ENCODE measurements at places on chromosomes 6 and 20.

- DNase-seq, result no peak
Measured at GRCh38 chr6:151181706-151182363, 57.9 kb upstream of the AKAP12 start.

DNA sequence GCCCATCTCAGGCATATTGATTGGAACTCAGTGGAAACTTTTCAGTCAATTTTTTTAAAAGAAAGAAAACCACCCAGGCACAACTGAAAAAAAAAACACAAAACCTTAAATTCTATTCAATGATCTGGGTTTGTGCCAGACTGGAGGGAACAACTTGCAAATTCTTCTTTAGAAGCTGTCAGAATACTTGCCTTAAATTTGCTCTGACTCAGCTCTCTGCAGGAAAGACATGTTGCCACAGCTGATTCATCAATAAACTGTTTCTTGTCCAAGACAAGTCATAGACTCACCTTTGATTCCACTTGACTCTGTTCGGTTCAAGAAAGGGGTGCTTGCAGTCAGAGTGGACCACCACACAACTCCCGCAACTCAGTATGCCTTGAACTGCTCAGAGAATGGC, 117.8 kb upstream of the F13A1 start:
- DNase-seq, result no peak

- DNase-seq, result no peak
Measured at GRCh38 chr20:62183426-62184142, 756 bp downstream of the MTG2 start.

DNA sequence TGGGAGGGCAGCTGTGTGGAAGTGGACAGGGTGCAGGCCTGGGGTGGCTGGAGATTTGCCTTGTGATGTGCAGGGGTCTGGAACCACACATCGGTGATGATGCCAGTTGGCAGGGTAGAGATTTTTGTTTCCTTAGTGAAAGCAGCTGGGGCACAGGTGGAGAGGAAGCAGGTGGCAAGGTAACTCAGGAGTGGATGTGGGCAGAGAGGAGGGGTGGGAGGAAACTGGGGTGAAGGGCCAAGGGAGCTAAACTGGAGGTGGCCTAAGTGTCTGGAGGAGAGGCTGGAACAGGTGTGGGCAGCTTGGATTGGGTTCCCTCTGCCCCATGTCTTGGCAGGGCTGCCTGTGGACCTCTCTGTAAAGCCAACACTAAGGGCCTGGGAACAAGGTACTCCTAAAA, 4.7 kb upstream of the SCUBE3 start:
- no peak for DNase-seq

GRCh38 chr6:87203448-87204023, 48.2 kb downstream of the ZNF292 start:
- no peak for DNase-seq

DNA sequence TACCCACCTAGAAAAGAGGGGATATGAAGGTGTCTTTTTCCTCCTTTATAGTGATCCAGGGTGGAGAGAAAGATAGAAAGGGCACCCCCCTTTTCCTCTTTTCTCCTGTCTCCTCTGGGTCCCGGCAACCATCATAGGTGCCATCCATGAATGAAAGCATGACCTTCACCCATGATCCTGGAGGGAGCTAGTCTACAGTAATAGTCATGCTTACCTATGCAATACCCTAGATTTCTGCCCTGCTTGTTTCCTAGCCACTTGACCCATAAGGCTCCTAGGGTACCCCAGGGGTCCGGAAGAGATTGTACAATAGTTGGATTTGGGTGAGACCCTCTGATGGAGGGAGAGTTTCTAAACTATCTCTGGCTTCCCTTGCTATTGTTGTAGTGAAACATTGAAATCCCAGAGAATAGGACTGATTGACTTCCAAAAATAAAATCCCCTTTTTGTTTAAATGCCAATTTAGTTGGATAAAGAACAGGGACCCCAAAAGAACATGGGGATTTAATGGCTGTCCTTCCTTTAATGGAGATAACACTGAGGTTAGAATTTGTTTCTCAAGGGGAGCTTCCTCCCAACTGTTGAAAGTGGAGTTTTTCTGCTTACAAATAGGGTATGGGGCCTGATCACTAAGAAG, 366.8 kb upstream of the KHDRBS2 start:
- DNase-seq, result no peak

- no peak for DNase-seq
Measured at GRCh38 chr6:151005896-151006632, 140.6 kb downstream of the MTHFD1L start.

- no peak for DNase-seq
Measured at GRCh38 chr6:127202676-127203075, 64.0 kb upstream of the RNF146 start.

DNA sequence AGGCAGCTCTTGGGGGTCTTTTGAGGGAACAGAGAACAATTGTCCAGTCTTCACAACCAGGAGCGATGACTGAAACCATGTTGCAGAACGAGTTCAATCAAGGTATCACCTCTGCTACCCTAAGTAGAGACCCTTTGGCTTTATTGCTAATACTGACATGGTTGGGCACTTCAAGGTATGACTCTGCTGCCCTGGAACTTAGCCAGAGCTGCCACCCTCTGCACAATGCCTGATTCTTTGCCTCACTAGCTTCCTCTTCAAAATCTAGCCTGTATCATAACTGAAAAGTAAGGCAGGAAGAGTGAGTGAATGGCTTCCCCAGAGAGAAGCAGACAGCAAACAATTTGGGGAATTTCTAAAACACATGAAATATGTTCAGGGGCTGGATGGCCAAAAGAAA, 592.7 kb upstream of the NRSN1 start:
- no peak for DNase-seq

DNA sequence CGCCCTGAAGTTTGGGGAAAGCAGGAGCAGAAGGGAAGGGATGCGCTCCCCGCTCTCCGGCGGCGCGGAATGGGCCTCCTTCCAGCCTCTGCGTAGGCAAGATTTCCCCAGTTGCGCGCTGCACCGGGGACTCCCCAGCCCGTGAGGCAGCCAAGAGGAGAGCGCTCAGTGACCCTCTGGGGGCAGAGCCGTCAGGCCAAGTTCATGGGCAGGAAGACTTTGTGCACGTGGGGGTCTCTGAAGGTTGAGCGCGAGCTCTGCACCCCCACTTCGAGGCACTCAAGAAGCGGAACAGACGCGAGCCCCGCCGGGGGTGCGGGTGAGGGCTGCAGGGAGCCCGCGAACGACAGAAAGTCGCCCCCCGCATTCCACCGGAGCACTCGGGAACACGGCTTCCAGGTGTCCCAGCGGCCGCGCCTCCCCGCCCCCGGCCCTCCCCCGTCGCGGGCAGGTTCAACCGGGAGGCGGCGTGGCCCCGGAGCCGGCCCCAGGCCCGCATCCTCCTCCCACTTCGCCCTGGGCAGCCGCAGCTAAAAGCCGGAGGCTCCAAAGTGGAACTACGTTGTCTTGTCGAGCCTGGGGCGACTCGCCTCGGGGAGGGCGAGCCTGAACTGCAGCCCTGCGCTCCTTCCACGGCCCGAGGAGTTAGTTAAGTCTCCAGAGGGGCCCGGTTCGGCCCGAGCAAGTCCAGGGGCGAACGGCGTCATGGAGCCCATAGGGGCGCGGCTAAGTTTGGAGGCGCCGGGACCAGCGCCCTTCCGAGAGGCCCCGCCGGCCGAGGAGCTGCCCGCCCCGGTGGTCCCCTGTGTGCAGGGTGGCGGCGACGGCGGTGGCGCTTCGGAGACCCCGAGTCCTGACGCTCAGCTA, at the start of gene PPP1R3G:
Gene PPP1R3G (plus strand): TSS at position 561 of the 867 bp plus-strand sequence. CDS start 145 bp downstream, at position 706.
- no peak for DNase-seq

DNA sequence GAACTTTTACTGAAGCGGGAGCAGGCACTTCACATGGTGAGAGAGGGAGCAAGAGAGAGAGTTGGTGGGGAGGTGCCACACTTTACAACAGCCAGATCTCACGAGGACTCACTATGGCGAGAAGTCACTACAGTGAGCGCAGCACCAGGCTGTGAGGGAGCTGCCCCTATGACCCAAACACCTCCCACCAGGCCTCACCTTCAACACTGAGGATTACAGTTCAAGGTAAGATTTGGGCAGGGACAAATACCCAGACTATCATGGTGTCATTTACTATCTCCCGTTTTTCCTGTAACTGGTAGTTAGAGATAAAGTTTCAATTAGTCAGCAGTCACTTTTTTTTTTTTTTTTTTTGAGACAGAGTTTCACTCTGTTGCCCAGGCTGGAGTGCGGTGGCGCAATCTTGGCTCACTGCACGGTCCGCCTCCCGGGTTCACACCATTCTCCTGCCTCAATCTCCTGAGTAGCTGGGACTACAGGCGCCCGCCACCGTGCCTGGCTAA, 7.8 kb downstream of the RBCK1 start:
- no peak for DNase-seq
